ENCODE measurements at places on chromosomes 13 and 19.

- no peak for DNase-seq
Measured at GRCh38 chr19:38047049-38047438, 140.0 kb downstream of the SIPA1L3 start.

GRCh38 chr19:5585461-5586299 lies 17.9 kb upstream of the TINCR start:
- DNase-seq: no peak

GRCh38 chr19:29495901-29496441 lies 29.8 kb upstream of the VSTM2B start:
- no peak for DNase-seq

DNA sequence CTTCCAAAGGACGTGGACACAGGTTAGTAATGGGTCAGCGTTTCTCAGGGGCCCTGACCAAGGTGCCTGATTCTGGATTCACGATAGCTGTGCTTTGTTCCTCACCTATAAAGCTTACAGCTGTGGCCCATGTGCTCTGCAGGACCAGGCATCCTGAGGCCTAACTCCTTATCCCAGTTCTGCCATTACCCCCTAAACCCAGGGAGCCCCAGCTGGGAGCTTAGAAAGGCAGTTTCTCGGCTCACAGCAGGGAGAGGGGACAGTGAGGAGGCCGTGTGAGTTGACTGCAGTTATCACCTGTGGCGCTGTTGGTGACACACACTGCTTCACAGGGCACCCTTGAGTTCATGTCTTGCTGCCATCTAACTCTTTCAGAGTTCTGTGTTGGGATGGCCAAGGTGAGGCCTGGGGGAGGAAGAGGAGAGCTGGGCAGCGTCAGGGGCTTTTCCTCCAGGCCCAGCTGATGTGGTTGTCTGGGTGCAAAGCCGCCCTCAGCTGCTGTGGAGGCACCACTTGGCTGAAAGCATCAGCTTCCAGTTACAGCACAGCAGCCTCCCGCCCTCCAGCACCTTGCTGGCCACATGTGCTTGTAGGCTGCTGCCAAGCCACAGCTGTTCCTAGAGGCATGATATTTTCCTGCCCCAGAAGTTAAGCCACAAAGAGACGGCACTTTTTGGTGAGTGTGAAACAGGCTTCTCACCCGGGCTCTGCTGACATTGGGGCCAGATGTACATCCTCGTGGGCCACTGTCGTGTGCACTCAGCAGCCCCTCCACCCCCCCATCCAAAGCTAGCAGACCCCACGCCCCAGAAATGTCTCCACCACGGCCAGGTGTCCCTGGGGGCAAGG lies 99.6 kb upstream of the MCF2L start:
- DNase-seq: no peak

DNA sequence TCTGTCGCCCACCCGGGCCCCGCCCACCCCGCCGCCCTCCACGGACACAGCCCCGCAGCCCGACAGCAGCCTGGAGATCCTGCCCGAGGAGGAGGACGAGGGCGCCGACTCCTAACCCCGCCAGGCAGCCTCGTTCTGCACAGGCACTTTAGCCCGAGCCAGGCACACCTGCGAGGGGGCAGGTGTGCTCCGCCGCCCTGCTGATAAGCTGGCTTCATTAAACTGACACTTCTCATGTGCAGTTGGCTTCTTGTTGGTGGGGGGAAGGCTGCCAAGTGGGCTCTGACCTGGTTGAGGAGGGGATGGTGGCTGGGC lies 8.2 kb downstream of the IL4I1 start:
- no peak for DNase-seq

DNA sequence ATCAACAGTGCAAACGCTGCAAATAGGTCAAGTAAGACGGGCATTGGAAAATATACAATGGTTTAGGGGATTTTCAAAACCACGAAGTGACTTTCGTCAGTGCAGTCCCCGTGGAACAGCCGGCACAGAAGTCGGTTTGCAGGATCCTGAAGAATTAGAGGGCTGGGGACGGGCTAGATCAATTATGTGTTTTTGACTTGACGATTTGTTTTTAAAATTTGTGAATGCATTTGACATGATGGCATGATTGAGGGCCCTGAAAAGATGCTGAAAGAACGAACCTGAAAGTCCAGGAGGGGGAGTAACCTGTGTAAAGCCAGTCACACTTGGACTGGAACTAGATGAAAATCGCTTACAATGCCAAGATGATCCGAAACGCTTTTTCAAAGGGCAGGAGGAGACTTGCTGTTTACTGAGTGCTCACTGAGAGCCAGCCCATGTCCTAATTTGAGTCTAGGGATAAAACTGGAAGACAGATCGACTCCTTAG lies 8.9 kb upstream of the DGKH start:
- peak; percentile 25 for DNase-seq

GRCh38 chr13:61913183-61913582 lies 497.5 kb upstream of the PCDH20 start:
- no peak for DNase-seq

DNA sequence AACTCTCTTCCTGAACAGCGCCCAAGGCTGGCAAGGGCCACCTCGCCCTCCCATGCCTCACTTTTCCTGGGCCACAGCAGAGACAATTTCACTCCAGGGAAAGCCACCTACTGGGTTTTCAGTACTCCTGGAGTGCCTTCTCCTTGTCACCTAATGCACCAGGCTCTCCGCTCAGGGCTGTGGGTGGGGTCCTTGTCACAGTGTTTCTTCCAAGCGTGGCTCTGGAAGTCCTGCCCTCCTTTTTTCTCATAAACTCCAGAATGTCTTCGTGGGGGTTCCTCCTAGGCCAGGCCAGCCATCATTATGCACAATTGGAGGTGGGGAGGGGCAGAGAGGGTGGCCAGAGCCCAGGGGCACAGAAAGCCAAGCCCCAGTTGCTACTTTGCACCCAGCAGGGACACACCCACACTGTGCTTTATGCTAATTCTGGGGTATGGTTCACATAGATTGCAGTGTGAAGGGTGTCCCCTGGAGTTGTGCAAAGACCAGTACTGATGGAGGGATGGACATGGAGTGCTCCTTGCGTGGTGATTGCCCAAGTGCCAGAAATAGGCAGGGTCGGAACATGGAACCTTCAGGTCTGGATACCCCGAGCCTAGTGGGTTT lies 78.8 kb downstream of the CHST8 start:
- no peak for DNase-seq

GRCh38 chr13:49814551-49815270 lies 22.2 kb upstream of the KPNA3 start:
- no peak for DNase-seq

GRCh38 chr19:33171916-33172359 lies 22.2 kb upstream of the LRP3 start:
- DNase-seq: no peak

GRCh38 chr13:84705982-84706710 lies 823.9 kb upstream of the SLITRK1 start:
- DNase-seq: no peak

DNA sequence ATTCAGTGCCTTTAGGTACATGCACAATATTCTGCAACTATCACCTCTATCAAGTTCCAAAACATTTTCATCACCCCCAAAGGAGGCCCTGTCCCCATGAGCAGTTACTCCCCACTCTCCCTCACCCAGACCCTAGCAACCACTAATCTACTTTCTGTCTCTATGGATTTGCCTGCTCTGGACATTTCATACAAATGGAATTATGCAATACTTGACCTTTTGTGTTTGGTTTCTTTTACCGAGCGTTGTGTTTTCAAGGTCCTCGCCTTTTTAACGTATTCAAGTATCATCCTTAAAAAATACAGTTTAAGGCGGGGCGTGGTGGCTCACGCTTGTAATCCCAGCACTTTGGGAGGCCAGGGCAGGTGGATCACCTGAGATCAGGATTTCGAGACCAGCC lies 159.7 kb downstream of the IER2 start:
- DNase-seq: no peak

GRCh38 chr19:1062387-1063029 lies 4.5 kb upstream of the ARHGAP45 start:
- peak; percentile 48 for DNase-seq

- no peak for DNase-seq
Measured at GRCh38 chr19:55641426-55642152, 787 bp downstream of the ZNF580 start.

DNA sequence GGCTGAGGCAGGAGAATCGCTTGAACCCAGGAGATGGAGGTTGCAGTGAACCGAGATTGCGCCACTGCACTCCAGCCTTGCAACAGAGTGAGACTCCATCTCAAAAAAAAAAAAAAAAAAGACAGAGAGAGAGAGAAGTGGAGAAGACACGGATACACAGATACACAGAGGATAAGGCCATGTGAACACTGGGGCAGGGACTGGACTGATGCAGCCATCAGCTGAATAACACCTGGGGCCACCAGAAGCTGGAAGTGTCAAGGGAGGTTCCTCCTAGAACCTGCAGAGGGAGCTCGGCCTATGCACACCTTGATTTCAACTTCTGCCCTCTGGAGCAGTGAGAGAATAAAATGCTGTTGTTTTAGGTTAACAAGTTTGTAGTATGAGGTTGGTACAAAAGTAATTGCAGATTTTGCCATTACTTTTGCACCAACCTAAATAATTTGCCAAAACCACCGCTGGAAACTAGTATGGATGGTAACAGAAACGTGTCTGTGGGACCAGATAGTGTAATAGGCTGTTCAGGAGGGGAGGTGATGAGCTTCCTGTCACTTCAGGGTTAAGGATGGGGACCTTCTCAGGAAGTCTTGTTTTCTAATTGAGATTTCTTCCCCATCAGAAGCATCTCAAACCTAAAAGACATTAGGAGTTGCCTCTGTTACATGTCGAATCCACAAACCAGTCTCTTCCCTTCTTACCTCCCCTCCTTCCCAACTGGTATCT lies 36.4 kb upstream of the IGSF23 start:
- peak; percentile 63 for DNase-seq

DNA sequence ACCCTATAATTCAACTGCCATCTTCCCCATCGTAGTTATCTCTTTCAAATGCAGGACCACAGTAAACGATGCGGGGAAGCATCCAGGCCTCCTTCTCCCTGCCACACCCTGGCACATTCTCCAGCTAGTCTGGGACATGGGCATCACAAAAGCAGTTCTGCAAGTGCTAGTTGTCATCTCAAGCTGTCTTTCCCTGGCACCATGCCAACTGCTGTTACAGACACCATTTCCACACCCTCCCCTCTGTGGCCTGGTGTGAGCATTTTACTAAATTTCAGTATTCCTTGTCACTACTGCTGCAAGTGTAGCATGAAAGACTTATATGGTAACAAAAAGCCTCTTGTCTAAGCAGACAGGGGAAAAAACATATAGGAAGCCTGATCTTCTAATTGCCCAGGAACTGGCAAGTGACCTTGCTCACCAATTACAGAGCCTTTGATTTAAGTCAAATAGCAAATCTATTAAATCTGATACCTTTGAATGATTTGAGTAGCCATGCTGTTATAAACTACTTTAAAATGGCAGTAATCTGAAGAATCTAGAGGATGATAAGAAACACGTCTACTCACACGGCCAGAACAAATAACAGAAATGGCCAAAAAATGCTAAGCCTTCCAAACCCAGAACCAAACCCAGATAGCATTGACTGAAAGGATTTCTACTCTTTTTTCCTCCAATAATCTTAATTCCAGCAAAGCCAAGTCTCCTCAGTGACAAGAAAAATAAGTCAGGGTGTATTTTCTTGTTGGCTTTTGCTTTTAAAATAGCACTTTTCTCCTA lies 179.0 kb downstream of the NUFIP1 start:
- no peak for DNase-seq

GRCh38 chr13:44697058-44697457 lies 120.9 kb upstream of the TSC22D1 start:
- no peak for DNase-seq

- DNase-seq: no peak
Measured at GRCh38 chr13:59690857-59691500, 472.7 kb downstream of the DIAPH3 start.

DNA sequence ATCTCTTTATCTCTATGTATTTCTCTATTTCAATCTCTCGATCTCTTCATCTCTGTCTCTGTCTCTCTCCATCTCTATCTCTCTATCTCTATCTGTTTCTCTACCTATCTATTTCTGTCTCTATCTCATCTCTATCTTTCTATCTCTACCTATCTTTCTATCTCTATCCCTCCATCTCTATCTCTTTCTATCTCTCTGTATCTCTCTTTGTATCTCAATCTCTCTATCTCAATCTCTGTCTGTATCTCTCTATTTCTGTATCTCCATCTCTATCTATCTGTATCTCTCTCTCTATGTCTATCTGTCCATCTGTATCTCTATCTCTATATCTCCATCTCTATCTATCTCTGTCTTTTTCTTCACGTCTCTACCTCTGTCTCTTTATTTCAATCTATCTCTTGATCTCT lies 25.2 kb downstream of the TNFSF9 start:
- DNase-seq: no peak

- DNase-seq: peak; percentile 34
Measured at GRCh38 chr19:1945899-1946298, 4.9 kb downstream of the CSNK1G2 start.

DNA sequence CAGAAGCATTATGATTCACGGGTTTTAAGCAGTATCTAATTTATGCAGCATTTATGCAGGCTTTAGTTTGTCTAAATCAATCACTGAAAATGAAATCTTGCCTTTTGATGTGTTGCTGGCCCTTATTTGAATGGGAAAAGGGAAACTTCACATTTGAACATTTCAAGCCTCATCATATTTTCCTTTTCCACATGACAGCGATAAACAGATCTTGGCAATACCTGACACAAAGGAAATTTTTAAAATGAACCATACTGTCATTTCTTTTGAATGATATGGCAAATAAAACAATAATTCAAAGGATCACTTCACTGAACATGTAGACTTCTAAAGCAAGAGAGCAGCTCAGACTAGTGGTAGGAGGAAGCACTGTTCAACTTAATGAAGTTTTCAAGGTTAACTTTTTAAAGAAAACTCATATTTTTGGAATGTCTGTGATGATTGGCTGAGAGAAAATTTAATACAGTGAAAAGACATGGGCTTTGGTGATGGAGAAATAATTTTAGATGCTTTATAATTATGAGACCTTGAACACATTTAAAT lies 198.1 kb downstream of the OXGR1 start:
- no peak for DNase-seq

DNA sequence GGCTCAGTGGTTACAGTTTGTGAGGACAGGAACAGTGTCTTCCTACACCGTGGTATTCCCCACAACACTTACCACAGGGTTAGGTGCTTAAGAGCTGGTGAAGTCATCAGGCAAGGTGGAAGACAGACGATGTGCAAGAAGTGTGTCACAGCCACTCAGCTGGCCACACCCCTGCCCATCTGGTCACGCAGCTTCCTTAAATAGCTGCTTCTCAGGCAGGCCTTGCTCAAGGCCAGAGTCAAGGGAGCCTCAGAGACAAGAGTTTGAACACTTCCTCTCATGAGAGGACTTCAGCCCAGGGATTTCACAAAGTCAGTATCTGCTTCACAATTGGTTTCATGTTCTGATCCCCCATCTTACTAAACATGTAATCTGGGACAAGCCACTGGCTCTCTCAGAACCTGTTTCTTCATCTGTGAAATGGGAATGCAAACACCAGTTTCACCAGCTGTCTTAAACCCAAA lies 80.3 kb upstream of the FRY start:
- no peak for DNase-seq

DNA sequence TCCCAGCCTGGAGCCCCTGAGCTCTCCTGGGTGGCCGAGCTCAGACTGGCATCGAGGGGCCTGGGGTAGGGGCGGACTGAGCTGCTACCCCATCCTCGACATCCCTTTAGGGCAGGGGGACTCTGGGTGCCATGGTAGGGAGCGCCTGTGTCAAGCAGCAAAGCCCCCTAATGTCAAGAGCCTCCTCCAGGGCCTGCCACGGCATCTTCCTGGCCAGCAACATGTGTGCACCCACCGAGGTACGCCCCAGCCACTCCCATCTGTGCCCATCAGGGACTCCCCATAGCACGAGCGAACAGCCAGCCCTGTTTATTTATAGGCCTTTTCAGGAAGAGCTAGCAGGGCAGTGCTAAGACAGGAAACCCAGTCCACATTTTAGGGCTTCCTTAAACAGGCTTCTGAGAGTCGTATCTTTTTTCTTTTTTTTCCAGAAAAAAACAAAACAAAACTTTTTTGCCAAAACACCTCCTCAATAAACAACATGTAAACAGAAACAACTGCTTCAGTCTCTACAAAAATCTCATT lies 14.3 kb downstream of the LRP3 start:
- DNase-seq: no peak

Measured in RWPE1 (cell line).